ENCODE measurements at places on chromosomes 7 and 10. TPM values are rescaled to one million over a fixed set of nuclear protein-coding genes. Genes with fewer than 3 reads are reported as not detected.
A peak's percentile ranks its signal among the peaks of the same experiment; 100 is the strongest.

- no peak for DNase-seq
Observed at GRCh38 chr10:105288026-105288425, 646.9 kb downstream of the SORCS3 start.

TET1 gene
- total RNA-seq: 2.8 TPM

GRCh38 chr10:104336821-104337467 is 1.3 kb downstream of the ITPRIP start:
- DNase-seq: no peak

- DNase-seq: no peak
Observed at GRCh38 chr7:95095259-95095965, 188.0 kb downstream of the PPP1R9A start.

HOXA13 gene
- not detected for total RNA-seq

- peak; percentile 50 for DNase-seq
Observed at GRCh38 chr7:140062118-140062527, 628 bp downstream of the PARP12 start.

ETV1 gene
- not detected for total RNA-seq

DNA sequence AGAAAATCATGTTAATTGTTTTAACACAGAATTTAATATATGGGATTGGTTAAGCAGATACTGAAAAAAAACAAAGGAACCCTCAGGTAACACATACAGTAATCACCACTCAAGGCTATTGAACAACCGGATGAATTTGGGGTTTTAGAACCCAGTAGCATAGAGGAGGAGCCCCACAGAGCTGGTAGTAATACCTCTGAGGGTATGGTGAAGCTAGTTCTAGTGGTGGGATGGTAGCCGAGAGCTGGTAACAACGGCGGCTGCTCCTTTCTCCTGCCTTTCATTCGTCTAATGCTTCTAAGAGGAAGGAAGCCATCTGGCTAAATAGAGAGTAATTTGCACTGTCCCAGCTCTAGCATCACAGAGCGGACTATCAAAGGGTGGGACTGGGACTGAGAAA is 52.2 kb downstream of the WAC start:
- DNase-seq: no peak

DNA sequence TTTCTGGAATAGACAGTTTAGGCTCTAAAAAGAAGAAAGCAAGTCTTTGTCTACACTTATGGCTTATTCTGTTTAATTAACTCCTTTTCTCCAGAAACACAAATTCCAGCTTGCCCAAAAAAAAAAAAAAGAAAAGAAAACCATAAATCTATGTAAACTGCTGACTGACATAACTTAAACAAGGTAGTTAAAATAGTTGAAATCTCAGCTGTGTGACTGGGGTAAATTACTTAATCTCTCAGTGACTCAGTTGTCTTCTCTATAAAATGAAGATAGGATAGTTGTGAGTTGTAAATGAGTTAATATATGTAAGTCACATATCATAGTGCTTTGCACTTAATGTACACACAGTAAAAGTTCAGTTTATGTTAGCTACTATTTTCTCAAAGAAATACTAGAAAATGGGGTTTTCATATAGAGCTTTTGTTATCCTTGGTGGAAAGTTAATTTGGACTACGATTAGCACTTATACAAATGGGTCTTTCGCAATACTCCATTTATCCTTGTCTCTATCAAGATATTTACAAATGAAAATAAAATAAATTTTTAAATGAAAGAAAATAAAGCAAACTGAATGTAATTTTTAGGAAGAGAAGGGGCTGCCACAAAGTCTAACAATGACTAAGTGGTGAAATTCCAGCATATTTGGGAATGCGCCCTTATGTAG is 200.9 kb downstream of the MBL2 start:
- DNase-seq: no peak

GRCh38 chr10:93384006-93384405 is 98.1 kb downstream of the MYOF start:
- no peak for DNase-seq

DGKB gene
- total RNA-seq: not detected

GRCh38 chr10:81569488-81569887 is 305.5 kb upstream of the NRG3 start:
- DNase-seq: no peak

GRCh38 chr10:49177391-49178355 is 10.5 kb downstream of the TMEM273 start:
- no peak for DNase-seq

DNA sequence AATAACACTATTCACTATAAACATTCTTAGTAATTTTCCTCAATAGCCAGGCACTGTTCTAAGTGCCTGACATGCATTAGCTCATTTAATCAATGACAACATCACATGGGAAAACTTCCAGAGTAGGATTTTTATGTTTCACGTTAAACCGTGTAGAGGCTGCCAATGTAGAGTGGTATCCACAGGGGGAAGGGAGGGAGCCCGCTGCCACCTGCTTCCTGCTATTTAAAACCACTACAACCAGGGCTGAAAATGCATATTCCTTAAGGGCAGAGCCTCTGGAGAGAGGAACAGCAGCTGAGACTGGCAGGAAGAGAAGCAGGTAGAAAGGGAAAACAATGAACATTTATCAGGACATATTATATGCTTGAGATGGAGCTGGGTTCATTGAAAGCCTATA is 684.3 kb upstream of the AUTS2 start:
- DNase-seq: no peak

DNA sequence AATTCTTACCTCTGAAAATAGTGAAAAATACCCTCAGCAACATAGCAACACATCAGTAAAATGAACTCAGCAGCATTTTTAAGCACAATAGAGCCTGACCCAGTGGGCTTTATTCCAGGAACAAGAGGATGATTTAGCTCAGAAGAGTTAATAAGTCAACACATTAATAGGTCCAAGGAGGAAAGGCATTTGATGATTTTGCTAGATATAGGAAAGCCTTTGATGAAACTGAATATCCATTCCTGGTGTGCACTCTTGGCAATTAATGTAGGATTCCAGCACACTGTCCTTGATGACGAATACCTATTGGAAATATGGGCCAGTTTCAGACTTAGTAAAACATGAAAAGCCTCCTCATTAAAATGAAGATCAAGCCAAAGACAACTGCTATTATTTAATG is 42.5 kb downstream of the RASGEF1A start:
- no peak for DNase-seq

PTN gene
- not detected for total RNA-seq

DNA sequence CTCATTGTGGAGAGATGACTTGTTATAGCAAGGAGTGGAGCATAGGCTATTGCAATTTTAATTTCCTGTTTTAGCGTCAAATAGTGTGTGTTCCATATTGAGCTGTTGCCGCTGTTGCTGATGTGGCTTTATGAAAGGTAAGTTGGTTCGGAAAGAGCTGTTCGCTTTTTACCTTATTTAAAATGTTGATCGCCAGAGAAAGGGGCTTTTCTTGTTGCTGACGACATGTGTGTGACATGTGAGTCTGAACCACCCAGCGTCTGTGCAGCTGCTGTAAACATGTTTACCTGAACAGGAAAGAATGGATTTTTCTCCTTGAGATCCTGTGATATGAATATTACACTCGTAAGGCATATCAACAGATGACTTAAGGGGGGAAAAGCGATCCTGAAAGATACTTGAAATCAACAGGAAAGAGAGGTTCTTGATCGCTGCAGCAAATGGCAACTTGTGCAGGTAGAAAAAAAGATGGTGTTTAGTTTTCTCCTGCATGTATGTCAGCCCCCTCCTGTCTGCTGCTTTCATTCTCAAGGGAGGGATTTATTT is 2.5 kb downstream of the ZEB1 start:
- DNase-seq: peak; percentile 39

PLAC9 gene
- not detected for total RNA-seq

DNA sequence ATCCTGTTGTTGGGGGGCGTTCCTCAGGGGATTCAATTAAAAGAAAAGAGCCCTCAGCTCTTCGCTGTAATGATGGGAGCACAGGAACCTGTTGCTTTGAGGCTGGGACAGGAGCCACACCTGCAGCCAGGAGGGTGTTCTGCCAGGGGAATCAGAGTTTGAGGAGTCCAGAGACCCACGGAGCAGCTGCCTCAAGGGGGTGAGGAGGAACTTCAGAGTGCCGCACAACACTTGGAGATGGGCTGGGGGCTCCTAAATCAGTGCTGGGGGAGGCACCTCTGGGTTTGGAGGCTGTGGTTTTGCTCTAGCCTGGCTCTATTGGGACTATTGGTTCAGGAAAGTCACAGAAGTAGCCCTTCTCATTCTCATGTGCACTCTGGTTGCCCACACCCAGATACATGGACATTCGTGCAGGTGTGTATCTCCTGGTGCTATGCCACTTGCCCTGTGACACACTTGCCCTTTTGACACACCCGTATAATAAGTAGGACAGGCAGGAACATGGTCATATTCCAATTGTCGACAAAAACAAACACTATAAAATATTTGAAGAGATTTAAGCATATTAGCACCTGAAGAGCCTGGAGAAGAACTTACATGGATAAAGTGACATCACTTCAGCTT is 98.1 kb downstream of the PTPN20 start:
- DNase-seq: no peak

DNA sequence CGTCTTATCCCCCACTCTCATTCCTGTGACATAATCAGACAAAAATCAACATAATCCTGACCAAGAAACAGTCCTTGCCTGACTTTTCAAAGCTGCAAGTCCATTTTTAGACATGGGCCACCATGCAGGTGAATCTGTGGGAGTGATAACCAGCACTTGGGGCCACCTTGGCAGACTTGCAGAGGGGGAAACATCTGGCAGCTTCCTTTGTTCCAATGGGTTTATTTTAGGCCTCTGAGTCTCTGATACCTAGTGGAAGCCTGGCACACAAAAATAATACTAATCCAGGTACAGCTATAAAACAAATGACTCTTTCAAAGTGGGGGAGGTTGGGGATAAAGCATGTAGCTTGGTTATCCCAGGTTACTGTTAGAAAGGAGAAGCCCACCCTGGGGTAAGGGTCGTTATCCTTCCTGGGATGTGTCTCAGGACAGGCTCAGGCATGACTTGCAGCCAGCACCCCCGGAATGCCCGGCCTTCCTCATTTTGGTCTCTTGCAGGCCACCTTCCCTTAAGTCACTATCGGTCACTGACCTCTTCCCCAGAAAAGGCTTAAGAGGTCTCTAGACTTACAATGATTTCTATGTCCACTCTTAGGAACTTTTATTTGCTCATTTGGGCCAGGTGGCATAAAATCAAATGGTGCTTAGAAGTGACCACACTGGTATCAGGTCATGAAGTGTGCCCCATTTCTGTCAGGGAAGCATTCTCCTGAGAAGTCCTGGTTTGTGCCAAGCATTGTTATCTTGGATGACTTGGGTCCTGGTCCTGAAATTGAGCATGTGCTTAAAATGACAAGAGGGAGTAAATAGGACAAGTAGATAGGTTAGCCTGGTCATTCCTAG is 37.6 kb downstream of the EEPD1 start:
- DNase-seq: no peak

DNA sequence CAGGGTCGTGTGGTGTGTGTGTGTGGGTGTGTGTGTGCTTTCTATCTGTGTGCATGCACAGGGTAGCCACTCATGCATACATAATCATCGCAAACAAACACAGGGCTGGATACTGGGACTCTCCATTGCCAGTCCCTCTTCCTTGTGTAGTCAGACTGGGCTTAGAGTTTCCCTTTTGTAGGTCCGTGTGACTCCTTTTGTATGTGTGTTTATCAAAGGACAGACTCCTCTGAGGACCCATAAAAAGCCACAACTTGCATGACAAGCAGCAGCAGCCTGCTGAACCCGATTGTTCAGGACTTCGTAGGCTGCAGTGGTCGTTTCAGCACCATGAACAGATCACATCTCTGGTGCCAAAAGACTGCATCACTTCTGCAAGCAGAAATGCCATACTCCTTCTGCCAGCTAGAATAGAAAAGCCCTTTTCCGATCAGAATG is 895 bp downstream of the VSTM2A start:
- no peak for DNase-seq

LRRC4 gene
- 0.57 TPM for total RNA-seq

DNA sequence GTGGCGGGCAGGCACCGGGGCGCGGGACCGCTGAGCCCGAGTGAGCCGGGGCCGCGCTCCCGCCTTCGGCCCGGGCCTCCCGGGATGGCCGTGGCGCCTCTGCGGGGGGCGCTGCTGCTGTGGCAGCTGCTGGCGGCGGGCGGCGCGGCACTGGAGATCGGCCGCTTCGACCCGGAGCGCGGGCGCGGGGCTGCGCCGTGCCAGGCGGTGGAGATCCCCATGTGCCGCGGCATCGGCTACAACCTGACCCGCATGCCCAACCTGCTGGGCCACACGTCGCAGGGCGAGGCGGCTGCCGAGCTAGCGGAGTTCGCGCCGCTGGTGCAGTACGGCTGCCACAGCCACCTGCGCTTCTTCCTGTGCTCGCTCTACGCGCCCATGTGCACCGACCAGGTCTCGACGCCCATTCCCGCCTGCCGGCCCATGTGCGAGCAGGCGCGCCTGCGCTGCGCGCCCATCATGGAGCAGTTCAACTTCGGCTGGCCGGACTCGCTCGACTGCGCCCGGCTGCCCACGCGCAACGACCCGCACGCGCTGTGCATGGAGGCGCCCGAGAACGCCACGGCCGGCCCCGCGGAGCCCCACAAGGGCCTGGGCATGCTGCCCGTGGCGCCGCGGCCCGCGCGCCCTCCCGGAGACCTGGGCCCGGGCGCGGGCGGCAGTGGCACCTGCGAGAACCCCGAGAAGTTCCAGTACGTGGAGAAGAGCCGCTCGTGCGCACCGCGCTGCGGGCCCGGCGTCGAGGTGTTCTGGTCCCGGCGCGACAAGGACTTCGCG is 534 bp downstream of the FZD9 start:
- DNase-seq: no peak

CALCR gene
- not detected for total RNA-seq

PRLHR gene
- total RNA-seq: not detected

DNA sequence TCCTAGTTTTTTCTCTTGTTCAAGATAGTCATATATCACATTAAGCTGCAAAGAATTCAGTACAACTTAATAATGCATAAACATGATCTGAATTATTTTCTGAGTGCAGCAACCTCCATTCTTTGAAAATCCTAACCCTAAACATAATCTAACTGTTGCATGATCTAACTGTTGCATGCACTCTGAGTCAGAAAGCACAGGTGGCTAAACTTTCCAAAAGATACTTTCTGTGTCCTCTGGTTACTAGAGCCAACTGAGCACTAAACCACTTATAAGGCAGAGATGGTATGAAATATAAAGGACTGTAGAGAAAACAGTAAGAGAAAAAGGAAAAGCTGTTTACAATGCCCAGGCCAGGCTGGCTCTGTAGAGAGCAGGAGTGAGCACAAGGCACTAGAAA is 23.0 kb upstream of the FAM133B start:
- DNase-seq: no peak

GRCh38 chr7:17957871-17958270 is 17.6 kb upstream of the SNX13 start:
- DNase-seq: no peak

GRCh38 chr10:10589540-10590303 is 427.9 kb upstream of the CELF2 start:
- no peak for DNase-seq

GRCh38 chr7:80612880-80613279 is 25.6 kb upstream of the CD36 start:
- no peak for DNase-seq

DNA sequence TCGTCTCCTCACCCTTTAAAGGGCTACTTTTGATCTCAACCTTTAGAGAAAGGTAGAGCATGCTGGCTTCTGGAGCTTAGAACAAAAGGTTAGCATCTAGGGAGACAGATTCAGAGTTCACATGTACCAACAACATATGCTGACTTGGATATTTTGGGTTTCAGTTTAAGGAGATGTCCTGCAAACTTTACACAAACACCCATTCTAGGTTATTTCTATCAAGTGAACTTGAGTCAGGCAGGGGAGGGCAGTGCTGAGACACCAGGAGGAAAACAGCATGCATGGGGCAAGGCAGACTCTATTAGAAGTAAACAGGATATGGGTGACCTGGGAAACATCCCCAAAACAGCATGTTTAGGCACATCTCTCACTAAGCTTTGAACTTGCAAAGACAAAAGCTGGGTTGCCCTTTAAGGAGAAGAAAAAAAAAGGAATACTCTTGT is 43.8 kb downstream of the ARL4A start:
- DNase-seq: no peak
